ENCODE measurements at places on chromosomes 2 and 18.

- DNase-seq, result no peak
Observed at GRCh38 chr2:112728378-112729175, 7.8 kb downstream of the NT5DC4 start.

DNA sequence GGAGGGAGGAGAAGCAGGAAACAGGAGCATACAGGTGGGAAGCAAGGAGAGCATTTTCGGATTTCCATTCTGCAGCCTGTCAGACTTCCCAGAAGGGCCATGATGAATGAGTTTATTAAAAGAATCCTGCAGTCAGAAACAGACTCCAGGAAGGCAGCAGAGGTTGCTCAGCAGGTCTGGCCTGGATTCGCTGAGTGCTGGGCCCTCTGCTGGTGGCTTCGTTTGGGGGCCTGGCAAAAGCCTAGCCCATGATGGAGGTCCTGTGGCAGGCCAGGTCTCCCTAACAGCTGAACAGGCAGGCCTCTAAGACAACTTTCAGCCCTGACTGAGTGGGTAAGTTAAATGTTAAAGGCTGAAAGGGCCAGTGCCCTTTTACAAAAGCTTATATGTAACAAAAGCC, 108.2 kb upstream of the CAPN13 start:
- no peak for DNase-seq

DNA sequence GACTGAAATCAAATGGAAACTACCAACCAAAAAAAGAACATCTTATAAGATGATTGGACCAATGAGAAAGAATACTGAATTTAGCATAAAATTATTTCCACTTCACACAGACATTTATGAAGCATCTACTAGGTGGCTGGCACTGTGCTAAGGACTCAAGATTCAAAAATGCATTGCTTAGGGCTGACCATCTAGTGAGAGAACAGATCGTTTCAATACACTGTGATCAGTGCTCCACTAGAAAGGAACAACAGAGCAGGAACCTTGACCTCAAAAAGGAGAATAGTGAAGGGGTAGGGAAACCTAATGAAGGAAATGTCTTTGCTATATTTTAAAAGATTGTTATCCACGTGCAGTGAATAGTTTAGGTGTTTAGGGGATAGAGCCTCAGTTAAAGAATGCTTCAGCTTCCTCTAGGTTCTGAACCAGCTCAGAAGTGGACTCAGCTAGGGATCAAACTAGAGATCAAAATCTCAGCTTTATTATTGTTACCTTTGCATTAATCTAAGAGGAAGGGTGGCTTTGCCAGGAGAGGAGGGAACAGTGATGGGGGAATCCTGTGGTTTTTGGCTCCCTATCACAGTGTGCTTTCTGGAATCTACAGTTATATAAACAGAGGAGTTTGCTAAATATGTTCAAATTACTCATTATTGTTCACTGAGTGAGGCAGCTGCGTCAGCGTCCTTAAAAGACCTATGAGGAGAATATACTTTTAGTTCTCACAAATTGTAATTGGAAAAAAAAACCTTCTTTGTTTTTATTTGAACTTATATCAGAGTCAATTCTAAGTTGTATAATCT, 16.2 kb upstream of the BBS5 start:
- DNase-seq, result no peak

DNA sequence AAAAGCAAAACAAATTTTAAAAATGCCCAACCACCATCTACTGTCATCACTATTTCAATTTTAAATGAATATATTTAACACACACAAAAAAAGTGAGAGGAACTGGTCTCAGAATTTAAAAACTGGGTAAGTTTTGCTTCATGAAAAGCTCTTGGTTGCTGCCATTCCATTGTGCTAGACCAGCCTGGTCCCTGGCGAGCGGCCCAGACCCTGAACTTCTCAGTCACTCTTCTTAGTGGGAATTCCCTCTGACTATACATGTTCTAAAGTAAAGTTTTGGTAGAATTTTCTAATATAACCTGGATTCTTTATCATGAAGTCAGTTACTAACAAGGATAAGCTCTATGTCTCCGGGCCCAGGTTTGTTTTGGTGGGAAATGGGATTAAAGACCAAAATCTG, 34.8 kb upstream of the TMEM177 start:
- no peak for DNase-seq

DNA sequence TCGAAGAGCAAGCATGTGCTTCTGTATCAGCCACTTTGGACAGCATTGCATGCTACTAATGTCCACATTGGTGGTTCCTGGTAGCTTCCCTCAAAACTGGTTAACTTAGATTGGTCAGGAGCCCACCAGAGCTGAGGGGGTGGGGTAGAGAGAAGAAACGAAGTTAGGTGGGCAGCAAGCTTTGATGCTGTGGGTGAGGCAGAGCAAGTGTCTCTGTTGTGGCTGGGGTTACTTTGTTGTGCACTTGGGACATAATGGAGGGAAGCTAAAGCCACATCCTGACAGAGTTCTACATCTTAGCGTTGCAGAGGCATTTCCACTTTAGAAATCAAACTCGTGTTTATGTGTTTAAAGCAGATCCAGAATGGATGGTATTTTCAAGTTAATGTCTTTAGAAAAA, 82.7 kb downstream of the FAM168B start:
- no peak for DNase-seq

DNA sequence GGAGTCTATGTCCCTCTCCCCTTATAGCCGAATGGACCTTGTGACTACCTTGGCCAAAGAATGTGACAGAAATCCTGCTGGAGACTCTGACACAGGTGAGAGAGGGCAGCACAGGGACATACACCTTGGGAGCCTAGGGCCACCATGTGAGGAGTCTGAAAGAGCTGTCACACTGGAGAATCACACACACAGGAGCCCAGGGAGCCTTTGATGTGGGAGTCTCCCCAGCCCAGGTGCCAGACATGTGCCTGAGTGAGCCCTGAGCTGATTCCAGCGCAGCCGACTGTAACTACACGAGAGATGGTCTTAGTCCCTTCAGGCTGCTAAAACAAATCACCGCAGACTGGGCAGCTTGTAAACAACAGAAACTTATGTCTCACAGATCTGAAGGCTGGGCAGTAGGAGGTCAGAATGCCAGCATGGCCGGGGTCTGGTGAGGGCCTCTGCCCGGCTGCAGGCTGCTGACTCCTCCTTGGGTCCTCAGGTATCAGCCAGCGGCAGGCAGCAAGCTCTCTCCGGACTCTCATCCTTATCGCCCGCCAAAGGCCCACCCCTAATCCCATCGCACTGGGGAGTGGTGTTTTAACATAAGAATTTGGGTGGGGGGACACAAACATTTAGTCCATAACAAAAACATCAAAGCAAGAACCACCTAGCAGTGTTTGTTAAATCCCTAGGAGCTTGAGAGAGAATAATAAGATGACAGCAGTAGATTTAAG, 63.8 kb upstream of the GPR45 start:
- no peak for DNase-seq

GRCh38 chr2:95240556-95240955, 33.2 kb downstream of the ZNF892 start:
- no peak for DNase-seq

GRCh38 chr18:36589857-36590543, 238.8 kb downstream of the TPGS2 start:
- DNase-seq, result no peak

DNA sequence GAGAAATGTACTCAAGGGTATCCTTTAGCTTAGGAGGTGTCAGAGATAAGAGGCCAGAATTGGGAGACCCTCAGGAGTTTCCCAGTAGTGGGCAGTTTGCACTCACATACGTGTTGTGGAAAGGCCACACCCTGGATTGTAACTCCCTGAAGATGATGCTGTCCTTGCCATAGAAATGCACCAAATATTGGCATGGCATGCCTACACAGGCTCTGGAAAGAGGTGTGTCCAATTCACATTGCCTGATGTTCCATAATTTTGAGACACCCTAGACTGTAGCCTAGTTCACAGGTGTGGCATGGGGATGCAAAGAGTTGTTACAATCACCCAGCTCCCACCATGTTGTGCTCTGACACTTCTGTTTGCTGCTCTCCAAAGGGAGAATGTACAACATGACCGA, 271.9 kb downstream of the CCDC85A start:
- DNase-seq, result no peak

GRCh38 chr18:33440060-33441043, at the start of gene CCDC178:
Gene CCDC178, minus strand, starts transcription at chr18:33440721. Its CDS starts 28,633 bp downstream, at chr18:33412088.
- no peak for DNase-seq

DNA sequence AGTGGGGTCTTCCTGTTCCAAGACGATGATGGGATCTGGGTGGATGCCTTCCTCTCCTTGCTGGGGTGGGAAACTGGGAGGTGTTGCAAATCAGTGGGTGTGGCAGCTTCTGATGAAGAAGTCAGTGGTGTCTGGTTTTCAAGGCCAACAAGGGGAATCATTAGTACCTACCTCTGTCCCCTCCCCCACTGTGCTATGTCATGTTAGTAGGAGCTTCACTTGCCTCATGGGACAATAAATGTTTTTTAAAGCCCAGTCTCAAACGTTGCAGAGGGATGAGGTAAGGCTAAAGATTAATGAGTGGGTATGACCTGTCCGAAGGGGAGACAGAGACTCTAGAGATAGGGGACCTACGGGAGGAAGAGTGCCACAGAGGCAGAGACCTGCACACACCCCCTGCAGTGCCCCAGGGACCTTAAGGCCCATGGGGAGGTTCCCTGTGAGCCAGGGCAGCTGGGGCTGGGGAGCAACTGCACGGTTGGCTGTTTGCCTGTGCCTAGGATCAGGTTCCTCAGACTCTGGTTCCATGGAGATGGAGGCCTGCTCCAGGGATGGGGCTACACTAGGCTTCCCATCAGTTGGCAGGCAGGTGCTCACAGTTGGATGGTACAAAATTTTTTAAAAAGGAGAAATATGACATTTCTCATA, 37.8 kb upstream of the SLC1A4 start:
- no peak for DNase-seq

DNA sequence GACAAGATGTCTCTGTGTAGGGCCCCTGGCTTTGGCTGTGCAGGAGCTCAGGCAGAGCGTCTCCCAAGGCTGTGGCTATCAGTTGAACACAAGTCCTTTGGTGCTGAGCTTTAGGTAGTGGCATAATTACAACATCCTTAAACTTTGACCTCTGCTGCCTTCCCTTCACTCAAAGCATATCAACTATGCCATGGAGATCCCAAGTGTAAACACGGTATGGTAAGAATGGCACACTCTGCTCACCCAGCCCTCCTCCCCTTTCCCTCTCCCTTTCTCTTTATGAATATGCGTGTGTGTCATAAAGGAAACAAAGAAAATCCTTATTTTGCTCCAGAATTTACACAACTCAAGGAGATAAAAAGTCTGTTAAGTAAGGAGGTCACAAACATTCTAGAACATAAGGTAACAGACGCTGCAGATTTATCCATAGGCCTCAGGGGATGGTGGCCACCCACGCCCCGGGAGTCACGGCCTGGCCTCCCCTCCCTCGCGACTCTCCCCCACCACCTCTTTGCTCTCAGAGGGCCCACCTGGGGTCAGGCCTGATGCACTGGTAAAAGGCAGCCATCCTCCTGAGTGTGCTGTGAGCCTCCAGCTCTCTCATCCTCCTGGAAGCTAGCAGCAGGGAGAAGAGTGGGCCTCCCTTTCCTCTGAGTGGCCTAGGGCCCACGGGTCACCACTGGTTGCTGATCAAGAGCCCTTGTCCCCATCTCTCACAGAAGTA, 67.3 kb downstream of the CRACDL start:
- DNase-seq, result no peak

DNA sequence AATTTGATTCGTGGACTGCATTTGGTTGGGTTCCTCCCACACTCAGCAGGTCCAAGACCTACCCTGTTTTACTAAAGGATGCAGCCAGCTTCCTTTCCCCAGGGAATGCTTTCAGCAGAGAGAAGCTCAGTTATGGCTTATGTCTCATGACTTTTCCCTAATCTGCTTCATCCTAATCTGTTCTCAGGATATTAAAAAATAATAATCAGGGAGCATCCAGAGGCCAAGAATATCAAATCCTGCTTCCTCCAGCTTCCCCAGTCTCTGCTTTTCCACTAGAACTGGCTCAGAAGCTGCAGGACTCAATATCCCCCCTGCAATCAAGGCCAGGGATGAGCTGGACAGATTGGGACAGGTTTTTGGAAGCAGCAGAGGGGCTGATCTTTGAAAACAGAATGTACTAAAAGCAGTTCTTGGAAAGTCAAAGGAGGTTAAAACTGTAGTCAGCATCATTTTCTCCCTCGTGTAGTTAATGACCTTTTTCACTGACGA, 326.9 kb upstream of the TNP1 start:
- no peak for DNase-seq

DNA sequence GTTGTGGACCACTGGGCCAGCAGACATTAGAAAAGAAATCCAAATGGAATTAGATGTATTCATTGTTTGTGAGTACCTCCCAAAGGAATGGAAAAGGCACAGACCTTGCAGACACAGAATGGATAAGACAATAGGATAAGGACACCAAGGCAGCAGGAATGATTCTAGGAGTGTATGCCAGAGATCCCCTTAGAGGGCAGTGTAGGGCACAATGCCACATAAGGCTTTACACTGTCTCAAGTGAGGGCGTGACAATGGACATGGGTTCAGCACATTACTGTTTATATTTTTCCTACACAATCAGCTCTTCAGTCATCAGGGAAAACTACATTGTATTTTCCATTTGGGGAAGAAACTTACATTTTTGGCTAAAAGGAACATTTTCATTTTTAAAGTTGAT, 250.9 kb downstream of the PTH2R start:
- no peak for DNase-seq

- no peak for DNase-seq
Observed at GRCh38 chr2:43345391-43345813, 119.0 kb upstream of the ZFP36L2 start.

DNA sequence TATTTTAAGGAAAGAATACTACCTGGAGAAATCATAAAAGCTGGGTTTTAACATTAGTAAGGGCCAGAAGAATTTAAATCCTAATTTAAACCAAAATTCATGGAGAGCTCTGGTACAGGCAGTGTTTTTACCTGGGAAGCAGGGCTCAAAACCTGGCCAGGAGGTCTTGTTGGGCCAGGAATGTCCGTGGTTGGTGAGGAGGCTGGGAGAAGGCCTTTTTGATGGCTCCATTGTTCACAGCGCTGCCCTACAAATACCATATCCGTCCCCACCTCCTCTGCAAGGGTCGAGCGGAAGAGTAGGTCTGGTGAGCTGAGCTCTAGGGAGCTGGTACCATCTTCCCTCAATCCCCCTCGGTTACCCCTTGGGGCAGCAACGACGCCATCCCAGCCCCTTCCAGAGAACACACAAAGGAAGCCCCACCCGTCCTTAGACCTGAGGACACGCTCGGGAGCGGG, 10.9 kb upstream of the HOXD1 start:
- DNase-seq, result no peak

- DNase-seq, result no peak
Observed at GRCh38 chr2:127371037-127371436, 16.7 kb downstream of the MAP3K2 start.

- no peak for DNase-seq
Observed at GRCh38 chr2:25714740-25715139, 41.4 kb upstream of the DTNB start.

GRCh38 chr18:71075147-71075546, 786.3 kb downstream of the SOCS6 start:
- DNase-seq, result no peak

Measured in CD4-positive, alpha-beta T cell treated with Interleukin-15 for 4 hours (primary cell).